Natural killer cell (primary cell): ENCODE measurements at places on chromosomes 5 and 9. TPM values are rescaled to one million over a fixed set of nuclear protein-coding genes. Genes with fewer than 3 reads are reported as not detected.

DNA sequence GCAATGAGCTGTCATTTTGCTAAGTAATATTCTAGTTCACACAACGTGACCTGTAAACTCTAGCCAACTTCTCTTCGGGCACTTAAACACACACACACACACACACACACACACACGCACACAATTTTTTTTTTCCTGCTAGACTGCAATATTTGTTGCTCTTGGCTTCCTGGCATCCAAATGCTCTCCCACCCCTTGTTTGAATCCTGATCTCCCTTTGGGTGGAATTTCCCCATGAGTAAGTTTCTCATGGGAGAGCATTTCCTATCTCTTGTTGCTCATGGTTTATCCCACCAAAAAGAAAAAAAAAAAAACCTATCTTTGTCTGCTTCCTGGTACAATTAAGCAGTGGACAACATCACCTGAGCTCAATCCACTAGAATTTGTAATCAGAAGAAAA lies 54.7 kb upstream of the TSLP start:
- H3K36me3 ChIP-seq, result no peaks in the 10 kb centered on the region
- no peak for DNase-seq
- H3K27me3 ChIP-seq, result no peaks in the 10 kb centered on the region
- H3K27ac ChIP-seq, result no peak overlapping the region
- no peak overlapping the region for H3K4me3 ChIP-seq

- H3K4me1 ChIP-seq, result peaks cover 8% of the 10 kb centered on the region
- DNase-seq, result no peak
- no peaks in the 10 kb centered on the region for H3K27me3 ChIP-seq
- no peaks in the 10 kb centered on the region for H3K36me3 ChIP-seq
- H3K4me3 ChIP-seq, result no peak overlapping the region
These were observed 79.5 kb downstream of the MVB12B start for GRCh38 chr9:126406075-126406667.

- H3K4me1 ChIP-seq, result no peaks in the 10 kb centered on the region
- DNase-seq, result no peak
- no peaks in the 10 kb centered on the region for H3K36me3 ChIP-seq
- H3K27me3 ChIP-seq, result no peaks in the 10 kb centered on the region
These were observed 27.4 kb upstream of the WHRN start for GRCh38 chr9:114532561-114533237.

GRCh38 chr5:35436400-35437057 lies 181.1 kb upstream of the SPEF2 start:
- no peak overlapping the region for H3K4me3 ChIP-seq
- no peaks in the 10 kb centered on the region for H3K4me1 ChIP-seq
- H3K27me3 ChIP-seq, result peaks cover 2% of the 10 kb centered on the region
- no peak for DNase-seq
- no peaks in the 10 kb centered on the region for H3K36me3 ChIP-seq

- no peaks in the 10 kb centered on the region for H3K36me3 ChIP-seq
- H3K4me1 ChIP-seq, result peaks cover 55% of the 10 kb centered on the region
- no peak overlapping the region for H3K4me3 ChIP-seq
- no peak overlapping the region for H3K27ac ChIP-seq
- no peaks in the 10 kb centered on the region for H3K27me3 ChIP-seq
These were observed 10.5 kb downstream of the DOCK2 start for GRCh38 chr5:169647566-169647965.

- peaks cover 42% of the 10 kb centered on the region for H3K27me3 ChIP-seq
- H3K4me3 ChIP-seq, result peak overlapping the region; percentile 4
- H3K36me3 ChIP-seq, result no peaks in the 10 kb centered on the region
- no peak for DNase-seq
- H3K4me1 ChIP-seq, result peaks cover 12% of the 10 kb centered on the region
These were observed 584 bp upstream of the ARID3C start for GRCh38 chr9:34629491-34629808.

DNA sequence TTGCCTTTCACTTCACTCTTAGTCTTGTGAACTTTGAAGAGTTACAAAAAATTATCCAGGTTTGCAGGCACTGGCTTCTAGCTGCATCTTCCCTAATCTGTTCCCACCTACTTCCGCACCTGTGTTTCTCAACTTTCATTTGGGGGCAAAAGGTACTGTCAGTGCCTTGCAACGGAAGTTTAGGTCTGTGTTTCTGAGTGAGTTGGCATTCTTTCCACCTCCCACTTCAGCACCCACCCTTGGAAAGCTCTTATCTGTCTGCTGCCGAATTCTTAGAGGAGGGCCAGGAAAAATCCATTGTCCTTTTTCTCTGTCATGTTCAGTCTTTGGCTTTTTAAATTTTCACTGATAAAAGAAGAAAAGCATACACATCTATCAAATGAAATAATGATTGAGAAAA lies 89.7 kb upstream of the RASGRF2 start:
- H3K4me3 ChIP-seq, result no peak overlapping the region
- H3K27me3 ChIP-seq, result no peaks in the 10 kb centered on the region
- H3K4me1 ChIP-seq, result no peaks in the 10 kb centered on the region
- no peak overlapping the region for H3K27ac ChIP-seq
- peaks cover 29% of the 10 kb centered on the region for H3K36me3 ChIP-seq
- DNase-seq, result no peak

Gene SLC46A2
- total RNA-seq, result 0.23 TPM

- no peak overlapping the region for H3K27ac ChIP-seq
- H3K4me1 ChIP-seq, result no peaks in the 10 kb centered on the region
- H3K36me3 ChIP-seq, result no peaks in the 10 kb centered on the region
These were observed 80.8 kb upstream of the OSMR start for GRCh38 chr5:38764937-38765391.

GRCh38 chr9:131477816-131478419 lies 24.8 kb upstream of the POMT1 start:
- no peak for DNase-seq
- no peaks in the 10 kb centered on the region for H3K4me1 ChIP-seq
- peaks cover 88% of the 10 kb centered on the region for H3K36me3 ChIP-seq
- H3K4me3 ChIP-seq, result no peak overlapping the region
- no peaks in the 10 kb centered on the region for H3K27me3 ChIP-seq
- no peak overlapping the region for H3K27ac ChIP-seq

Gene FREM1
- total RNA-seq, result not detected

- H3K4me1 ChIP-seq, result peaks cover 20% of the 10 kb centered on the region
- H3K4me3 ChIP-seq, result no peak within 1 kb of the TSS
- H3K27ac ChIP-seq, result no peak within 1 kb of the TSS
- H3K27me3 ChIP-seq, result peaks cover 33% of the 10 kb centered on the region
- H3K36me3 ChIP-seq, result no peaks in the 10 kb centered on the region
These were observed at the start of gene LVRN for GRCh38 chr5:115962239-115962564. TSS of gene LVRN (plus strand) at chr5:115962475. CDS start at chr5:115962618, 143 bp downstream.

Gene KCNV2
- not detected for total RNA-seq

- no peak overlapping the region for H3K4me3 ChIP-seq
- H3K36me3 ChIP-seq, result no peaks in the 10 kb centered on the region
- DNase-seq, result no peak
- H3K27ac ChIP-seq, result no peak overlapping the region
These were observed 539.6 kb upstream of the CLINT1 start for GRCh38 chr5:158398360-158399201.

Gene IL13
- 1.4 TPM for total RNA-seq

DNA sequence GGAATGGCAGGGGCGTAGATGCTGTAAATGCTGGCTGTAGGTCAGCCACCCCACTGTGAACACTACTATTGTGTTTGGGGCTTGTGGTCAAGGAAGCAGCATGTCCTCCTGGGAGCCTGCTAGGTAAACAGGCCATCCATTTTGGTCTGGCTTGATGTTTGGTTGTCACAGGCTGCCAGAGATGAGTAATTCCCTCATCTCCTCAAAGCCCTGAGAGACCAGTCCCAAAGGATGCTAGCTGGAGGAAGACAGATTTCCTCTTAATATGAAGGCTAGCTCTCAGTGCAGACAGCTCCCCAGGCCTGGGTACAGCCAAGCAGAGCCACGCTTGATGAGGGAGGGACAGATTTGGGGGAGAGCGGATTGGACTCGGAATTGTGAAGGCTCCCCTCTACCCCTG lies 72.5 kb upstream of the MAP1B start:
- H3K27ac ChIP-seq, result no peak overlapping the region
- no peaks in the 10 kb centered on the region for H3K36me3 ChIP-seq
- H3K27me3 ChIP-seq, result no peaks in the 10 kb centered on the region
- DNase-seq, result no peak
- H3K4me1 ChIP-seq, result no peaks in the 10 kb centered on the region

- no peak overlapping the region for H3K4me3 ChIP-seq
- no peaks in the 10 kb centered on the region for H3K4me1 ChIP-seq
- no peaks in the 10 kb centered on the region for H3K27me3 ChIP-seq
- no peak for DNase-seq
- H3K27ac ChIP-seq, result no peak overlapping the region
These were observed 116.8 kb downstream of the BOD1 start for GRCh38 chr5:173499471-173500212.

Gene FCHSD1
- total RNA-seq, result 134 TPM

Gene SLC6A3
- total RNA-seq, result not detected

- H3K36me3 ChIP-seq, result no peaks in the 10 kb centered on the region
- H3K4me3 ChIP-seq, result no peak overlapping the region
- H3K27ac ChIP-seq, result no peak overlapping the region
- H3K27me3 ChIP-seq, result no peaks in the 10 kb centered on the region
- H3K4me1 ChIP-seq, result no peaks in the 10 kb centered on the region
These were observed 59.1 kb downstream of the CHSY3 start for GRCh38 chr5:129963359-129963758.

- peaks cover 27% of the 10 kb centered on the region for H3K27me3 ChIP-seq
- H3K27ac ChIP-seq, result no peak overlapping the region
- DNase-seq, result no peak
- H3K4me3 ChIP-seq, result no peak overlapping the region
- no peaks in the 10 kb centered on the region for H3K36me3 ChIP-seq
- H3K4me1 ChIP-seq, result no peaks in the 10 kb centered on the region
These were observed 2.1 kb downstream of the BRINP1 start for GRCh38 chr9:119366909-119367682.

Gene RNF20
- total RNA-seq, result 44.2 TPM
